ENCODE measurements at places on chromosomes 5 and 9.

DNA sequence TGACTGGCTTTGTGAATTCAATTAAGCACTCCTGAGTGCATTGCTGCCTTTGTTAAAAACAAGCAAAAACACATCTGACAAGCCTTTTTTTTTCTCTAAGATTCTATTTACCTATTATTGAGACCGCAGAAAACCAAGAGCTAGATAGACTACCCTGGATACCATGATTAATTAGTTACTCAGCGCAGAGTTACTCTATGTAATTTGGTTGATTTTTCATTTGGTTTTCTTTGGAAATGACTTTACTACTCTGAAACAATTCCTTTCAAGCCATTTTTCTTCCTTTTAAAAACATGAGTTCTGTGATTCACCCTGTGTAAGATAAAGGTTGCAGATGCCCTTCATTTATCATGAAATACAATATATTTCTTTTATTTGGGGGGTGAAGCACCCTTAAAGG lies 421.6 kb upstream of the PIK3R1 start:
- DNase-seq: no peak

- DNase-seq: no peak
Measured at GRCh38 chr9:70923961-70924360, 197.5 kb downstream of the TRPM3 start.

GRCh38 chr5:1464096-1464446 lies 18.8 kb upstream of the SLC6A3 start:
- no peak for DNase-seq

GRCh38 chr5:11785771-11786352 lies 118.4 kb downstream of the CTNND2 start:
- DNase-seq: no peak

DNA sequence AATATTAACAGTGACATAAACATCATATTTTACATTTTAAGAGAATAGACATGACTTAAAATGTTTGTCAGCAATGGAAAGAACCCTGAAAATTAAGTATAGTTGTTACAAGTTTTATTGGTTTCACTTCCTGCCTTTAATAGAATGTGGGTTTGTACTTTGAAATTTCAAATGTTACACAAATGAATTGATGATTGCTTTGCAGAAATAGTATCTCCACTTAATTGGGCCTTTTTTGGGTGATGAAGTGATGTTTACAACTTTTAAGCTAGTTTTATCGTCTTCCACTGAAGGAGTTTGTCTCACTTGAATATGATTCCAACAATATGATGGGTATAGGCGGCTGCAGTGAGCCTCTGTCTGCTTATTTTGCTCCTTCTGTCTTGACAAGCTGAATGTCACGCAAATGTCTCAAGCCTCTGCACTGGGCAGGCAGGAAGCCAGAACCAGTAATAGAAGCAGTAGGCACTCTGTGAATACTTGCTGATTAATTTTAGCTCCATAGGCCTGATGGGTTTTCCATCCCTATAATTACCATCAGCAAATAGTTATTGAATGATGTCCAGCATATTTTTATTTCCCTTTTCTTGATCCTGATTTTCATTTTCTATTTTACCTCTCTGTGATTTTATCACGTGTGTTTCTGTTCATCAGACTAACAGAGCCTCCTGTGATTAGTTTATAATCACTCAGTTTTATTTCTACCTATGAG lies 10.6 kb upstream of the NR3C1 start:
- no peak for DNase-seq

- DNase-seq: no peak
Measured at GRCh38 chr5:5306696-5307095, 115.8 kb upstream of the ICE1 start.

GRCh38 chr5:141258948-141259347 lies 13.8 kb downstream of the PCDHB15 start:
- no peak for DNase-seq

- DNase-seq: no peak
Measured at GRCh38 chr5:149496917-149497316, 54.3 kb downstream of the CSNK1A1 start.

DNA sequence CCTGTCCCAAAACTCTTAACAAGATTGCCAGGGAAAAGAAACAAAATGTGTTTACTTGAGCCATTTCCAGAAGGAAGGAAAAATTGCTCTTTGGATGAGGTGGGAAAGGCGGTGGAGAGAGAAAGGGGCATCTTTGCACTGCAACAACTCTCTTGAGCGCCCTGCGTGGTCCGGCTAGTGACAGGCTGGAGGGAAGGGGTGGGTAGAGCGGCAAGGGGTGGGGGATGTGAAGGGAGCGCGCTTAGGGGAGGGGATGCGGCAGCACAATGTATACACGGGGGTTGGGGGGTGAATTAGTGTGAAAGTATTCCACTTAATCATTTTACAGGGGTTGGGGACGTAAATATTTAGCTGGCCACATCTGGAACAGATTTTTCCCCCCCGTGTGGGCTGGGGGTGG lies 1.3 kb downstream of the FGF10 start:
- DNase-seq: no peak

Measured in hematopoietic multipotent progenitor cell treated with erythropoietin and hydrocortisone succinate and interleukin-3 and kit ligand, for 17 days (in vitro differentiated cells).